ENCODE measurements at places on chromosomes 3 and 15.

DNA sequence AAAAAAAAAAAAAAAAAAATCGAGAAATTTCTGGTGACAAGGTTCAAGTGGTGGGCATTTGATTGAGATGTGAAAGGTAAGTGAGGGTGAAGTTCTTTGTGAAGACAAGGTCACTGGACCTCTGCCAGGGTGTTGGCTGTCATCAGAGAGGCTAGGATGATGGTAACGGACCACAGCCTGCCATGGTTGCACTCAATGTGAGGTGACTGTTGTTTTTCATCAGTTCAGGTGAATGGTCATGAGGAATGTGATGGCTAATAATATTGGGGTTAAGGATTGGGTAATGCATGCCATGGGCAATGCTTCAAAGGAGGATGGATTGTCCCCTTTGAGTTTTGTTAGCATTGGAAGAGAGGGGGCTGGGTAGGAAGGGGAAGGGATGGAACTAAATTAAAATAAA lies 4.3 kb upstream of the ALPK3 start:
- no peak for DNase-seq

DNA sequence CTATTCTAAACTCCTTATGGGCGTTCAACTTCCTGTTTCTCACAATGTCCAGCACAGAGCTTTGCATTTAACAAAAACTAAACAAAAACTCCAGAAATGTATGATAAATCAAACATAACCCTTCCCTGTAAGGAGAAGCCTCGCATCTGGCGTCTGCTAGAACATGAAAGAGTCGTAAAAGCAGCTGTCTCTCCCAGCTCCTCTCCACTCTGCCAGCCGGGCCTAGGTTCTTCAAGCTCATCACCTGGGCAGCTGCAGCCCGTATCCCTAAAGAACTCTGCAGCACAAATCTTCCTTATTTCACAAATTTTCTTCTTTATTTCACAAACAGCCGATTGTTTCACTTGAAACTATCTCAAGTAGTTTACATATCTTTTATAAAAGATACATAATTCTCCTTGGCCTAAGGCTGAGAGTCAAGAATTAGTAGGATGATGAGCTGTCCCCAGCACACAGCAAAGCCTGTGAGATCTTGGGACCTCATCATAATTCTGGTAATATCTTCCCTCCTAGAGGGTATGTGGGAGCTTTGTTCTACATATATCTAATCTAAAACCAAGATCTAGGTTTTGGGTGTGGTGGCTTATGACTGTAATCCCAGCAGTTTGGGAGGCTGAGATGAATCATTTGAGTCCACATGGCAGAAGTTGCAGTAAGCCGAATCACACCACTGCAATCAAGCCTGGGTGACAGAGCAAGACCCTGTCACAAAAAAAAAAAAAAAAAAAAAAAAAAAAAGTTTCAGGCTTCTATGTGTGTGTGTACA lies 35.3 kb downstream of the ANXA2 start:
- DNase-seq, result peak; percentile 61

GRCh38 chr15:36887214-36887961 lies 213.0 kb downstream of the MEIS2 start:
- peak; percentile 57 for DNase-seq

GRCh38 chr15:29734917-29735572 lies 87.2 kb downstream of the TJP1 start:
- DNase-seq, result no peak

DNA sequence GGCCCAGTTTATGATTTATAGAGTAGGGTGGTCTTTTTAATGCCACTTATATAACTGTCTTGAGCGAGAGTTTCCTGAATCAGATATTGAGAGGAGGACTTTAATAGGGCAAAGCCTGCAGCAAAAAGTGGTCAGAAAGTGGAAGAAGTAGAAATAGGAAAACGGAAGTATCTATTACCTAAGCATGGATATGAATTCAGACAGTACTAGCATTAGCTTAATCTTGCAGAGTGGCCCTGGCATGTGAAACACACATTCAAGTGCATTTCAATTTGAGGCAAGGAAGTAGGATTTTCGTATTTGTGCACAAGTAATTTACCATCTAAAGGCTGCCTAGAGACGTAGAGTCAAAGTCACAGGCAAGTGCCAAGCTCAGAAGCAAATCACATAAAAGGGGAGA lies 622.3 kb downstream of the DIPK2A start:
- no peak for DNase-seq

- no peak for DNase-seq
Measured at GRCh38 chr3:150249779-150250470, 158.2 kb upstream of the TSC22D2 start.

DNA sequence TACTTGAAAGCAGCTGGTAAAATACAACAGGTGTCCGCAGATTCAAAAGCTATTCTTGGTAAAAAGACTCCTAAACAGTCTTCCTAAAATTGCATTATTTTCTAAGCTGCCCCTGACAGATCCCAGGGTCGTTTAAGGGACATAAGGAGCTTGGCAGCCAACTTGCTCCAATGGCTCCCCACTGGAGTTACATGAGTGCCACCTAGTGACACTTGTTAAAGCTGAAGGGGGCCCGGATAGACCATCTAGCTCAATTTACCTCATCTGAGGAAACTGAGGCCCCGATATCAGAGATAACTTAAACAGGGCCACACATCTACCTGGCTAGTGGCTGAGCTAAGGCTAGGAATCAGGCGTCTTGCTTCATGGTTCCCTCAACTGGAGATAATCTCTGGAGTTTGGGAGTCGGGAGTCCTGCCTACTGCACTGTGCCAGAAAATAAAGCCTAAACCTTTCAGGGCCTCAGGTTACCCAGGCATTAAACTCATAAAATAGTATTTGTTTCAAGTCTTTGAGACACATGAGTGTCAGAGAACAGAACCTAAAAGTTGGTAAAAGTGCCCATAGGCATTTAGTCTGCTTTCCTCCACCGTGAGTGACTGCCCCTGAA lies 6.5 kb upstream of the TBC1D23 start:
- DNase-seq, result peak; percentile 83

DNA sequence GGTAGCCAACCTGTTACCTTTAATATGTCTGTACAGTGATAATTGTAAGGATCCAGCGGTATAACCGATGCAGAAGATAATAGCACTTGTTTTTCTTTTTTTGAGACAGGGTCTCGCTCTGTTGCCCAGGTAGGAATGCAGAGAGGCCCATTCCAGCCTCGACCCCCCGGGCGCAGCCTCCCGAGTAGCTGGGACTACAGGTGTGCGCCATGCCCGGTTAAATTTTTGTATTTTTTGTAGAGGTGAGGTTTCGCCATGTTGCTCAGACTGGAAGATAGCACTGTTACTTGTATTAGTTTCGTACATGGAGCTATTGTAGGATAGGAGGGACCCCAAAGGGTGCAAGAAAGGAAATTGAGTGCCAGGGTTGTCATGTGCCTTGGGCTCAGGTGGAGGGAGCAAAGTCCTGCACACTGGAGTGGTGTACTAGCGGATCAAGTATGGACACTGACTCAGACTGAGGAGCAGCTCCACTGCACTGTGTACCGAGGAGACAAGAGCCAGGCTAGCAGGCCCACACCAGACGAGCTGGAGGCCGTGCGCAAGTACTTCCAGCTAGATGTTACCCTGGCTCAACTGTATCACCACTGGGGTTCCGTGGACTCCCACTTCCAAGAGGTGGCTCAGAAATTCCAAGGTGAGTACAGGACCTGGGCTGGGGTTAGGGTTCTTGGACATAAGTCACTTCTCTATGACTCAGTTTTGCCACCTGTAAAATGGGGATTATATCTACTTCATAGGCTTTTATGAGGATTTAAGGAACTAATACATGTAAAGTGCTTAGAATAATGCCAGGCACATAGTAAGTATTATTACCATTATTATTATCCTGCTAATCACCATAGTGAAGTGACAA lies 1.0 kb downstream of the OGG1 start:
- no peak for DNase-seq

DNA sequence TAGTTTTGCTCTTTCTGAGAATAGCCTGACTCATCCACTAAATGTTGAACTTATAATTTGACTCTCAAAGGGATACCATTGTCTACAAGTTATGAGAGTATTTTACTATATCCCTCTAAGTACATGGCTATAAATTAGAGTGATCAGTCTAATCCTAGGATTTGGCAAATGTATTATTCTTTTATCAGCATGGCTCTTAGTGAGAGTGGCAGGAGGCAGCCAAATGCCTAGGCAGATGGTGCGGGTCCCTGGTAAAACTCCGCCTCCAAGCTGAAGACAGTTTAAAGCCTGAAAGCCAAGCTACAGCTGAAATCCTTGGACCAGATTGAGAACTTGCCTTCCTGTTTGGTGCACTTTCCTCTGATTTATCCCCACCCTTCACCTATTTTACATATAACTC lies 631.8 kb downstream of the SQOR start:
- no peak for DNase-seq

DNA sequence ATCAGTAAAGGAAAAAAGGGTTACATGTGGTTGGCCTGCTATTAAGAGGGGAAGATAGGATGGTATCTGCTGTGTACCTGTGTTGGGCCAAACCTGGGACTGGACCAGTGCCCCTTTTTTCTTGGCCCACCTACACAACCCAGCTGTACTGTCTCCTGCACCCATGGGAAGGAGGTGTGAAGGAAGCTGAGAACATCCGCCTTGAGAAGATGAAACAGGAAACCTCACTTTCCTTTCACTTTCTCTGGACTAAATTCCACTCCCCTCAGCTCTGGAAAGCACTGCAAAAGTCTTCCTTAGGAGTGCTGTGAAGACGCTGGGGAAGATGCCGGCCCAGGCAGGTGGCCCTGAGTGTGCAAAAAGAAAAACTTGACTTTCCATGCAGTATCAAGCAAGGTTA lies 37.6 kb downstream of the LRRN1 start:
- DNase-seq, result no peak

GRCh38 chr3:56784448-56785001 lies 17.2 kb downstream of the ARHGEF3 start:
- no peak for DNase-seq

GRCh38 chr3:56295161-56295560 lies 173.1 kb downstream of the ERC2 start:
- DNase-seq, result no peak

Measured in fibroblast of pulmonary artery (primary cell).